Iris pigment epithelial cell (primary cell): ENCODE measurements at places on chromosomes 4 and X.

- DNase-seq = no peak
Measured at GRCh38 chr4:19293080-19293479, 958.6 kb upstream of the SLIT2 start.

DNA sequence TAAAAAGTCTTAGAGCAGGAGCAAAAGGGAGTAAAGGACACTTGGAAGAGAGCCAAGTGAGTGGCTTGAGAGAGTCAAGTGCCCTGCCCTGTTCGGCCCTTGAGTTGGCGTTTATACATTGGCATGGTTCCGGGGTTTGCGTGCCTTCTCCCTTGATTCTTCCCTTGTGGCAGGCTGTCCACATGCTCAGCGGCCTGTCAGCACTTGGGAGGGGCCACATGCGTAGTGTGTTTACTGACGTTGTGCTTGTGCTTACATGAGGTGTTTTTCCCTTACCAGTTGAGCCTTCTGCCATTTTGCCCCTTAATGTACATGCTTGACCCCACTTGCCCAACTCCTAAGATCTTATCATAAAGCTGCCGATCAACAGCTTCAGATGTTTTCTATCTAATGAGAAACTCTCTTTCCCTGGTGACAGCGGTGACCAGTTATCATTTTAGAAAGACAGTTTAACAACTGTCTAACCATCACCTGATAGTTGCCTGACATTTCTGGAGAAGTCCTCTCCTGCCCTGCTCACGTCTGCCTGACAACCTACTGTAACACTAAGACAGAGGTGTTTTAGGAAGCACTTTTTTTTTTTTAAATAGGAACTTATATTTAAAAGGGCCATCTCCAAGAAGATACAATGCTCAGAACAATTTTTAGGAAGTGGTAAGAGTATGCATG is 49.5 kb upstream of the GC start:
- DNase-seq = no peak

DNA sequence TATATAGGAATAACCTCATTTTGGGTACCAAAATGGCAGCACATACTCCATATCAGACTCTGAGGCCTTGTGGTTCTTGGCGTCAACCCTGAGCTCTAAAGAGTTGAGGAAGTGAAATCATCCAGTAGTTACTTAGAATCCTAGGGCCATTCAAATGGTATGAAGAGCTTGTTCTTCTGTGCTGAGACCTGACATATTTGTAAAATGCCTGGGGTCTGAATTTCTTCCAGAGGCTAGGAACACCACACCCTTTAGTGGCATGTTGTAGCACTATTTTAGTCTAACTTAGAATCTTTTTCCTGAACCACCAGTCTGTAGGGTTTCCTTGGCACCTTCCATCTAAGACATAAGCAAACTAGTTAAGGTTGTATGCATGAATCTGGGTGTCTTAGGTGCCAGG is 18.1 kb upstream of the GDPD2 start:
- DNase-seq = no peak

- DNase-seq = peak; percentile 54
Measured at GRCh38 chrX:43940816-43941474, 32.2 kb downstream of the NDP start.

GRCh38 chr4:169984173-169984572 is 42.0 kb downstream of the MFAP3L start:
- DNase-seq = no peak

DNA sequence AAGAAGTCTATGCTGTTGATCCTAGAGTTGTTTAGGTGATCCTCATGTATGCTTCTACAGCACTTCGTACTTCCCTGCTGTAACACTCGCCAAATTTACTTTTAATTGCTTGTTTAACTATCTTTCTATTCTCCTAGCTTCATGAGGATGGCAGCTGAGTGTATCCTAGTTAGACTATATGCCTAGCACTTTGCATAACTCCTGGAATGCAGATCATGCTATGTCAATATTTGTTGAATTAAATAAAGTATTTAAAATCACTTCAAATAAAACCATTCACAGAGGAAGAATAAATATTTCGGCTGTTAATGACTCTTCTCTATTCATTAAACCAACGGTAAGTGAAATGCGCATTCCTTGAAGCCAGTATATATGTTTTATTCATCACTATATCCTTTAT is 55.1 kb downstream of the F9 start:
- DNase-seq = no peak

- peak; percentile 74 for DNase-seq
Measured at GRCh38 chrX:21798677-21799219, 40.7 kb upstream of the MBTPS2 start.

GRCh38 chr4:143514901-143515300 is 1.4 kb downstream of the SMARCA5 start:
- no peak for DNase-seq

DNA sequence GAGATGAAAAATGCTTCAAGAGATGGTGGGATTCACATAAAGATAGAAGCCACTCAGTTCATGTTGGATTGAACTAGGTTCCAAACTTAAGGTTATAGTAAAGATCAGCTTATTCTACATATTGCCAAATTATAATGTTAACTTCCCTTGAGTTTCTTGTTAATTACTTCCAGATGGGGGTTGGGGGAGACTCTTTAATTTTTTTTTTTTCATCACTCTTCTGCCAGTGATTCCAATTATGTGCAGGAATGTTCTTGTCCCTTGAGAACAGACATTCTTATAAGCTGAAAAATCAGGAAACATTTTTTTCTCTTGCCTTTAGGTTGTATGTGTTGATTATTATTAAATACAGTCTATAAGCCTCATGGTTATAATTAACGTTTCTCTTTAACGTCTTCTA is 30.0 kb downstream of the MND1 start:
- DNase-seq = no peak

GRCh38 chr4:109079201-109079600 is 223.3 kb downstream of the COL25A1 start:
- DNase-seq = peak; percentile 47

DNA sequence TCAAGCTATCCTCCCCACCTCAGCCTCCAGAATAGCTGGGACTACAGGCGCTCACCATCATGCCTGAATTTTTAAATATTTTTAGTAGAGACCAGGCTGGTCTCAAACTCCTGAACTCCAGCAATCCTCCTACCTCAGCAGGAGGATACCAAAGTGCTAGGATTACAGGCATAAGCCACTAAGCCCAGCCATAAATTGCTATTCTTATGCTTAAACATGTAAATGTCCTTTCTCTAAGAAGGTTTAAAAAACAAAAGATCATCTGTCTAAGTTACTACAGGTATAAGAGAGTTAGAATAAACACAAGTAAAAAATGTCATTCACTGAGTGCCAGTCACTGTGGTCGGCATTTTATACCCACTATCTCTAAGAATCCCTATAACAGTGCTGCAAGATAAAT is 28.3 kb downstream of the PRMT9 start:
- DNase-seq = no peak

GRCh38 chr4:7717946-7718490 is 221.6 kb downstream of the AFAP1 start:
- no peak for DNase-seq

DNA sequence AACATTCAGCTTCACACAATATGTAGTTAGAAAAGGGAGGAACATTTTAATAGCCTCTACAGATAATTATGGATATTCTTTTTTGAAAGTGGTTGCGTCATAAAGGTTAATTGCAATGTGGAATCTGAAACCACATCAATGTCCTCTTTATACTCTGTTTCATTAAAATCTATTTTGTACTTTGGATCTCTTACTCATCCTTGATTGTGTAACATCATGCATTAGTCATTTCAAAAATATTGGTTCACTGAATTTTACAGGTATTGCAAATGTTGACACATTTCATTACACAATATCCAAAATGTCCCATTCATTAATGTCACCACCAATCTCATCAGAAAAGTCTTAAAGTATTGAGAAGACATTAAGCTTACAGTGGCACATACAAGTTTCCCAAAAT is 62.7 kb upstream of the USP9X start:
- peak; percentile 59 for DNase-seq

- DNase-seq = no peak
Measured at GRCh38 chrX:83535417-83536196, 27.5 kb downstream of the POU3F4 start.

DNA sequence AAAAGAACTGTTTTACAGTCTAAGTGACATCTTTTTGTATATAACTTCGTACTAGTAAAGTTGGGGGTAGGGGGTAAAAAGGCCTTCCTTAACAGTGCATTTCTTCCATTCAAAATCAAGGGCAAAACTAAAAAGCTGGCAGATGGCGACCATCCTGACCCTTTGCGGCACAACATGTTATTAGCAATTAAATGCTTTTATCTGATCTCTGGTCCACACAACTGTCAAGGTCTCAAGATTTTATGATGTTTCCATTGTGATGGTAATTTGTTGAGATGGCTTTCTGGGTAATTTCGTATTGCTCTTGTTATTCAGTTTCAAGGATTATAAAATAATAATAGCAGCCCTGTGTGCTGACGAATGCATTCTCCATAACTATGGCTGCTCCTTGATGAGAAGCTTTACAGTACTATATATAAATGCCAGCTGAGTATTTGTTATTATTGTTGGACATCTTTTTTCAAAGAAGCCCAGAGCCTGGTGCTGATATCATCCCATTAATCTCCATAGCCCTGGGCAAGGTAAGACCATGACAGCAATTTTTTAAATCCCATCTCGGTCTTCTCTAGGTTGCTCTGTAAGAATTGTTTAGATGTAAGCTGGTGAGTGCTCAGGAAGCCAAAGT is 89.5 kb downstream of the CBR4 start:
- no peak for DNase-seq

DNA sequence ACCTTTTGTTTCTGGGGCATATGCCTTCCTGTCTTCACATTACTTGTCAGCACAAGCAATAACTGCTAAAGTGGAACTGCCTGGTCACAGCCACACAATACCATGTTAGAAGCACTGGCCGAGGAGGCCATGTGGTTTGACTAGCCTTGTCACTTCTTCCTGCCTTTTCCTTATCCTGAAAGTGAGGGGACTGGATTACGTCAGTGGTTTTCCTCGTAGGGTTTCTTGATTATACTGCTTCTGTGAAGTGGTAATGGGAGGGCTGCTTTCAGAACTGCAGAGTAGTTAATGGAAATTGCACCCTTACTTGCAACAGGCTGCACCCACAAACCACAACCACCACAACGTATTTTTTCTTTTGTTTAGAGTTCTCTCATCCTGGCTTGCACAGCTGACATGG is 26.6 kb downstream of the ZRSR2 start:
- DNase-seq = no peak

DNA sequence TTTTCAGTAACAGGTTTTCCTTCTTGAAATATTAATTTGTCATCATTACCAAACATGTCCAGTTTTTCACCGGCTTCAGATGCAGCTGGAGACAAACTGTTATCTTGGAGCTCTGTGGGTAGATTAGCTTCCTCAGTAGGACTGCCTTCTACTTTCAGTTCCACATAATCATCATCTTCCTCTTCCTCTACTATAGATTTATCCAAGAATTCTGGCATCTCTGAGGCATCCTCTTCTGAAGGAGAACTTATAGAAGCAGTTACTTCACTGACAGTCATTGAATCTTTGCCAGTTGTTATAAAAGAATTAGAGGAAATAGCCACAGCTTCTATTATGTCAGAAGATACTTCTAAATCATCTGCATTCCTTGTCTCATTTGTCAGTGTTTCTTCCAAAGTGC is 162.9 kb downstream of the LRBA start:
- no peak for DNase-seq

DNA sequence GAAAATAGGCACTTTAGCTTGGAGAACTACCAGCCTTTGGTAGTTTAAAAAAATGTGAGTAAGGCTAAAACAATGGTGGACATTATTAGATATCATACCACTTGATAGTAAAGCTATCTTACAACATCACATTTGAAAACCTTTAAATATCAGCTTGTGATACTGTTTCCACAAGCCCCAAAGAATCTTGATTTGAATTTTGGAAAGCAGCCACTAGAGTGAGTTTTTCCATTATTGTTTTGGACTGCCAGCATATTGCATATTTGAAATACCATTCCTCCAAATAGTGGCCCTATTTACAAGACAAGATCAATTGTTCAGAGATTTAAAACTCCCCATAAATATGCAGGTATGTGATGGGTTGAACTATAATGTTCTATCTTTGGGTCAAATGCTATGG is 303.0 kb upstream of the PRPS2 start:
- no peak for DNase-seq

- no peak for DNase-seq
Measured at GRCh38 chr4:37978248-37978924, 18.2 kb downstream of the PTTG2 start.

DNA sequence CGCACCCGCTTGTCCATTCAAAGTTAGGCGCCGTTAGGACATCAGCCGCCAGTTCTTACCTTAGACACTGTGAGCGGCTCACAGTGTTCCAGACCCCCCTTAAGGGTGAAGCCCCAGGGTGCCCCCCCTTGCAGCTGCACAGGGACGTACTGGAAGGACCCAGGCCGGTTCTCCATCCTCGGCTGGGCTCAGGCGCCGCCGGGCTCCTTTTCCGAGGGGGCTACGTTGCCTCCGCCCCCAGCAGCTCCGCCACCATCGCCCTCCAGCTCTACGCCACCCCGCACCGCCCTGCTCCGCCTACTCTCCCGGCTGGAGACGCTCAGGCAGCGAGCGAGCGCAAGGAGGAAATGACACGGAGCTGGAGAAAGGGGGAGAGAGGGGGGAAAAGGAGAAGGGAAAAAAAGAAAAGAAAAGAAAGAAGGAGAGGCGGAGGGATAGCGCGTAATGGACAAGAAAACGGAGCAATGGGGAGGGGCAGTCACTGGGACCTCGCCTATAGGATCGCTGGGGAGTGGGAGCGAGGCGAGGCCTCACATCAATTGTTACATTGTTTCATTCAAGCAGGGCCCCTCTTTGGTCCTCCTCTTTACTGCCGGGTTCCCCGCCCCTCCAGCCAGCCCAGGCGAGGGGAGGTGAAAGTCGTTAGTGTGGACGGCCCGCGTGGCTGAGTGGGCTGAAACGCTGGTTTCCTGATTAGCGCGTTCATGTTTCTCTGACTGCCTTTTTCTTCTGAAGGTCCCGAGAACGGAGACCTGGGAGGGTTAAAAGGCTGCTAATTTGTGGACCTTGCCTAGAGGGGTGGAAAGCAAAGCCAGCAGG is at the start of gene SHROOM4:
Gene SHROOM4 (minus strand): TSS at position 352 of the 819 bp plus-strand sequence. CDS start 176 bp downstream, at position 176.
- DNase-seq = peak; percentile 73

- no peak for DNase-seq
Measured at GRCh38 chr4:176592976-176593670, 199.6 kb downstream of the VEGFC start.

DNA sequence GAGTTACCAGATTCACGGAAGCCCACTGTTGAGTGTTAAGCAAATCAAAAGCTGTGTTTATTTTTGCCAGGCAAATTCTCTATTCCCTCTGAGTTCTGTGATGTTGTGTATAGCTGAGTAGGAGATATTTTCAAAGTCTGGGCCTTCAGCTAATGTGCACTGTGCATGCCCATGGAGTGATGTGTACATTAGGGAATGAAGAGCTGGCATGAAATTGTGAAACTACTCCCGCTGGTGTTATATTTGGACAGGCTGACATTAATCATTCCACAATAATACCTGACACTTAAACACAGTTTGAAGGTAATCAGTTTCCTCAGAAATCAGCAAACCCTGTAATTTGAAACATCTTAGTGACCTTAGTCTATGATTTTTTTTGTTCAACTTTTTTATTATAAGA is 88.1 kb upstream of the MBNL3 start:
- DNase-seq = no peak

- no peak for DNase-seq
Measured at GRCh38 chr4:100796332-100796731, 278.5 kb upstream of the EMCN start.

- DNase-seq = no peak
Measured at GRCh38 chr4:143282211-143282707, 54.4 kb upstream of the GAB1 start.
